Activated CD4-positive, alpha-beta T cell treated with anti-CD3 and anti-CD28 coated beads for 1 hour (primary cell): ENCODE measurements at places on chromosomes 16 and 17.

- DNase-seq: no peak
These were observed 30.5 kb downstream of the ITGAE start for GRCh38 chr17:3770466-3770865.

DNA sequence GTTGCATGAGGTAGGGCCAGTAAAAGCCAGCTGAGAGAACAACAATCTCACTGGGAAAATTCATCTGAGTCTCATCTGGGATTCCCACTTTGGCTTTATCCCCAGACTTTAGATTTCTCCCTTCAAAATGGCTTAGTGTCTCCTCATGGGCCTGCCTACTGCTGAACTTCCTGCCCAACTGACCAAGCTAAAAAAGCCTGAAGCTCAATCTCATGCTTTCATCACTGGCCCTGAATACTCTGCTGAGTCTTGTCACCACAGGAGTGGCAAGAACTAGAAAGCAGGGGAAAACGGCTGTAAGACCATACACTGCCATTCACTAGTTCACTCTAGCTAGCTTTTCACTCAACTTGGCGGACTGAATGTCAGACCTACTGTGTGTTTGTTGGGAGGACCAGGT, 96.4 kb upstream of the NOG start:
- no peak for DNase-seq

DNA sequence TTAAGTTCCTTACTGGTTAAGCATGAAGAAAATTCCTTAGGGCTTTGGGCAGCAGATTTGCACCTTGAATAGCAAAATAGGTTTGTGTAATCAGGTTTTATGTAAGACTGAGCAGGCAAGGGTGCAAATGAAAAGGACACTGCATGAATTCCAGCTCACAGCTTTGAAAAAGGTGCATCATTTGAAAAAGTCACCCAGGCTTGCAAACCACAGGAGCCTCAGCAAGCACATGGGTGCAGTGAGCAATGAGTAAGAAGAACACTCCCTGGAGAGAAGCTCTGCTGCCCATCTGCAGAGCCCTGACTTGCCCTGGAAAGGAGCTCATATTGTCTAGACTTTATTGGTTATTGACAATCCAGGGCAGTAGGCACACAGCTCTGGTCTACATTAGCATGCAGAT, 165.6 kb upstream of the KCNJ16 start:
- no peak for DNase-seq

- DNase-seq: no peak
These were observed 1509.2 kb downstream of the CDH11 start for GRCh38 chr16:63612462-63613227.

DNA sequence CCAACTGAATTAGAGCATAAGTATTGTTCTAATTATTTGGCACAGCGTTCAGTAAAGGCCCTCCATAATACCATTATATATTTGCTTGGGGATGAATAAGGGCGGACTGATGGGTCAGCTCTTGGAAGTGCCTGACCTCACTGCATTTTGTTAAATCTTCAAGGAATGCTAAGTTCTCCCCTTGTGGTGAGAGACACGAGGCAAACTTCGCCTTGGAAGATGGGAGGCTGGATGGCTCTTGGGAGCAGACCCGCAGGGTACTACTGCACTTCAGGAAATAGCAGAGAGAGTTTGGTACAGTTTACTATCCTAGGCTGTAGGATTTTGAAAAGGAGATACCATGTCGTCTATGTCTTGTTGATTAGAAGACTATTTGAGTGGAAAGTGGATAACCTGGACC, 87.0 kb upstream of the RPRML start:
- DNase-seq: no peak

GRCh38 chr17:76003915-76004314, 3.3 kb downstream of the CDK3 start:
- DNase-seq: no peak

DNA sequence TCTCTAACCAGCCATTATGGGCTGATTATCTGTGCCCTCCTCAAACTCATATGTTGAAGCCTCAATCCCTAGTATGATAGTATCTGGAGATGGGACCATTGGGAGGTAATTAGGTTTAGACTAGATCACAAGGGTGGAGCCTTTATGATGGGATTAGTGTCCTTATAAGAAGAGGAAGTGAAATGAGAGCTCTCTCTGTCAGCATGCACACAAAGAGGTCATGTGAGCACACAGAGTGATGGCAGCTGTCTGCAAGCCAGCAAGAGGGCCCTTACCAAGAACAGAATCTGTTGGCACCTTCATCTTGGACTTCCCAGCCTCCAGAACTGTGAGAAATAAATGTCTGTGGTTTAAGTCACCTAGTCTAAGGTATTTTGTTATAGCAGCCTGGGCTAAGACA, 101.9 kb downstream of the PCTP start:
- no peak for DNase-seq

- no peak for DNase-seq
These were observed 67.9 kb downstream of the TRIM37 start for GRCh38 chr17:59038734-59039133.

DNA sequence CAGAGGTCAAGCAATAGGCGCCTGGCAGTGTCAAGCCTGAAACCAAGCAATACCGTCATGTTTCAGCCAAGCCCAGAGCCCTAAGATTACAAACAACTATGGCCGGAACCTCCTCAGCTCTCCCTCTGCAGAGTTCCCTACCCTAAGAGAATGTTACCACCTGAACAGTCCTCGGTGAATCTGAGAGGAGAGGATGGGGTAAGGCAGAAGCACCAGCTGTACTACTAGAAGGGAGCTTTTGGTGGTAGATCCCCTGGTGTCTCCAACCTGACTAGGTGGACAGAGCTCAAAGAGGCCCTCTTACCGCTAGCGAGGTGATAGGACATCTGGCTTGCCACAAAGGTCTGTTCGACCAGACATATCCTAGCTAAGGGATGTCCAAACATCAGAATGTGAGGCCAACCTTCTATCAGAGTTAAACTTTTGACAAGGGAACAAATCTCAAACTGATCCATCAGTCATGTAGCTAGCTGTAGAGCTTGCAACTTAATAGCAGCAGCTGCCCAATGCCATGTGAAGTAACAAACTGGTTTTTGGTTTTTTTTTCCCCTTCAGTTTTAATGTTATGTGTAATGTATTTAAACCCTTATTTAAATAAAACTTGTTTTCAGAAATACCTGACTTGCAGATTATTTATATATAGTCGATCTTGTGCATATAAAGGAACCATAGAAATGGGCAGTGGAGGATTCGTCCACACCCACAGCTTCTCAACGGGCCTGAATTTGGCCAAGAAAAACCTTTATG, 2.5 kb downstream of the EIF1 start:
- no peak for DNase-seq

DNA sequence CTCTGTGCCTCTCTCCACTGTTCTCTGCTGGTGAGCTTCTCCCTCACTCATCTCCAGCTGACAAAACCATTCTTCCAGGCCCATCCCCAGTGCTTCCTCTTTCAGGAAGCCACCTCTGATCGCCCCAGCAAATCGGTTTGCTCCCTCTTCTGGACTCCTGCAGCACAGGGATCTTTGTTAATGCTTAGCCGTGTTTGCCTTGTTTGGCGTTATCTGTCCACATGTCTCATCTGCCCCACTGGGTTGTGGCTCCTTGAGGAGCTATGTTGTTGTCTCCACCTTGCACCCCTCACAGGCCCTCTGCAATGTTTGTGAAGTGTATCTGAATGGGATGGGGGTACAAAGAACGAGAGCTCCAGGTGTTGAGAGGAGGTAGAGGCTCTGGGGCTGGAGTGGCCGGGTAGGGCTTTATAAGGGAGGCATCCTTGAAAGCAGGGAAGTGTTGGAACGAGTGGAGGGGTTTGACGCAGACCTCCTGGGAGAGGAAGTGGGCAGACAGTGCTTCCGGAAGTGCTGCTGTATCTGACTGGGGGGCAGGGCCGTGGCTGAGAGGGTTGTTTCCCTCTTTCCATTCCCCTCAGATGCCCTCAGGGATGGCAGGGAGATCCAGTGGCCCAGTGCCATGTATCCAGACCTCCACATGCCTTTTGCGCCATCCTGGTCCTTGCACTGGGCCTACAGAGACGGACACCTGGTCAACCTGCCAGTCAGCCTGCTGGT, 27.8 kb downstream of the CASKIN2 start:
- no peak for DNase-seq

DNA sequence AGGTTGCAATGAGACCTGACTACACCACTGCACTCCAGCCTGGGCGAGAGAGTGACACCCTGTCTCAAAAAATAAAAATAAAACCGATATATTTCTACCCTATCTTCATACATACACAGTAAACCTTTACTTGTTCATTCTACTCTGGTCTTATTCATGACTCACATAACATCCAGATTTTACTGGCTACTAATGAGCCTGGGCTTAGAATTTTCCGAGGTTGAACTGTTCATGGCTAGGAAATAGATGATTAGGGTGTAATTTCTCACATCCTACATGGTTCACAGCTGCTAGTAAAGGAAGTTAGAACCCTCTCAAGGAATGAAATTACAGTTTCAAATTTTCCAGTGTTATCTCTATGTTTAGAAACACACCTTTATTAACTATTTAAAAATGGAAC, 14.7 kb downstream of the GSPT1 start:
- DNase-seq: no peak

- no peak for DNase-seq
These were observed 2.0 kb upstream of the ZACN start for GRCh38 chr17:76076765-76077583.

- no peak for DNase-seq
These were observed 117.4 kb downstream of the CLEC16A start for GRCh38 chr16:11061629-11062270.

DNA sequence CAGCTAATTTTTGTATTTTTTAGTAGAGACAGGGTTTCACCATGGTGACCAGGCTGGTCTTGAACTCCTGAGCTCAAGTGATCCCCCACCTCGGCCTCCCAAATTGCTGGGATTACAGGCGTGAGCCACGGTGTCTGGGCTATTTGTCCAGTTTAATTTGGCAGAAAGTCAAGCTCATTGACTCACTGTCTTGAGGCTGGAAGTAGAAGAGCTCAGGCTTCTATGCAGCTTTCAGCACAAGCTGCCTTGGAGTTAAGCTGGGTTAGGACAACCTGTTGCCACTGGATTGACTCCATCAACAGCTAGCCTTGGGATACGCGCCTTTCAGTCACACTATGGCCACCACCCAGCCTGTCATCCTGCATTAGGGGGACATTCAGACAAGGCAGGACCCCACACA, 76.2 kb upstream of the DNAH17 start:
- no peak for DNase-seq

GRCh38 chr17:75855310-75856061, at the start of gene WBP2:
Gene WBP2 (minus strand): TSS chr17:75855335. CDS start chr17:75855297, 38 bp downstream.
- DNase-seq: peak; percentile 94

DNA sequence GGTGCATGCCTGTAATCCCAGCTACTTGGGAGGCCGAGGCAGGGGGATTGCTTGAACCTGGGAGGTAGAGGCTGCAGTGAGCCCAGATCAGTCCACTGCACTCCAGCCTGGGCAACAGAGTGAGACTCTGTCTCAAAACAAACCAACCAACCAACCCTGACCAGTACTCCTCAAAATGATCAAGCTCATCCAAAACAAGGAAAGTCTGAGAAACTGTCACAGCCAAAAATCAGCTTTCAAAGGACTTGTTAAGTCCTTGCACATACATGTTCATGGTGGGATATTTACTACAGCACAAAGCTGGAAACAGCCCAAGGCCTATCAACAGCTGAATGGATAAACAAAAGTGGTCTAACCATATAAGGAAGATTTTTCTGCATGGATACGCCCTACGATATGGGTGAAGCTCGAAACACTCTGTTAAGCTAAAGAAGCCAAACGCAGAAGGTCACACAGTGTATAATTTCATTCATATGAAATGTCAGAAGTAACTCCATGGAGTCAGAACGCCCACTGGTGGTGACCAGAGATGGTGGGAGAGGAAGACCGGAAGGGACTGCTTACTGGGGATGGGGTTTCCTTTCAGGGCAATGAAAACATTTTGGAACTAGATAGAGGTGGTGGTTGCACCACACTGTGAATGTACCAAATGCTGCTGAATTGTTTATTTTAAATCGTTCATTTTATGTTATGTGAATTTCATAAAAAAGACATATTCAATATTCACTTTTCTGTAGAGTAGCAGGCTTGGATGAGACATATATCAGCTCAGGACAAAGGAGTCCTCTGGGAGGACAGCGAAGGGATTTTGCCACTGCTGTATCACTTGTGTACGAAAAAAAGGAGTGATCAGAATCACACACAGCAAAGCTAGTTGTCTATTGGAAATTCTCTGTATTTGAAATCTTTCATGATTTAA, 17.7 kb downstream of the CCL17 start:
- DNase-seq: no peak

GRCh38 chr17:51907041-51907440, 251.5 kb downstream of the CA10 start:
- DNase-seq: no peak
